ENCODE measurements at places on chromosomes 2 and 18. TPM values are rescaled to one million over a fixed set of nuclear protein-coding genes. Genes with fewer than 3 reads are reported as not detected.

- no peak for DNase-seq
These were observed 47.0 kb upstream of the TGIF1 start for GRCh38 chr18:3402982-3403451.

The DYSF gene
- total RNA-seq, result 4.2 TPM

The GPR35 gene
- total RNA-seq, result 0.90 TPM

DNA sequence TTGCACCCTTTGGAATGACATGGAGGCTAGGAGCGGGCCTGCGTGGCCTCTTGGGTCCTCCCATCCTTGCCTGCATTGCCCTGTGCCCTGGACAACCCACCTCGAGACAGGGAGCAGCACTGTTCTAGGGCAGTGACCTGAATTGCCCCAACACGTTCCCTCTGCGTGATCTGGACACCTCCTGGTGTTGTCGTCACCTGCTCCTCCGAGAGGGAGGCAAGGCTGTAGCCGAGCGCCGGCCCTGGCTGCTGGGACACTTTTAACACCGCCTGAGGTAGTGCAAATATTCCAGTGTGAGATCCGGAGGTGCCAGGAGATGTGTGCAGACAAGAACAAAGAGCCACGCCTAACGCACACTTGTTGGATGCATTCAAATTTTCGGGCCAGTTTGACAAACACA, 131.5 kb downstream of the SMAD7 start:
- DNase-seq, result no peak

Data from tibial nerve (tissue), 4 donors.